ENCODE measurements at places on chromosomes 5 and 9.

- DNase-seq = peak; percentile 85
Measured at GRCh38 chr5:135462304-135462703, 10.2 kb upstream of the TIFAB start.

DNA sequence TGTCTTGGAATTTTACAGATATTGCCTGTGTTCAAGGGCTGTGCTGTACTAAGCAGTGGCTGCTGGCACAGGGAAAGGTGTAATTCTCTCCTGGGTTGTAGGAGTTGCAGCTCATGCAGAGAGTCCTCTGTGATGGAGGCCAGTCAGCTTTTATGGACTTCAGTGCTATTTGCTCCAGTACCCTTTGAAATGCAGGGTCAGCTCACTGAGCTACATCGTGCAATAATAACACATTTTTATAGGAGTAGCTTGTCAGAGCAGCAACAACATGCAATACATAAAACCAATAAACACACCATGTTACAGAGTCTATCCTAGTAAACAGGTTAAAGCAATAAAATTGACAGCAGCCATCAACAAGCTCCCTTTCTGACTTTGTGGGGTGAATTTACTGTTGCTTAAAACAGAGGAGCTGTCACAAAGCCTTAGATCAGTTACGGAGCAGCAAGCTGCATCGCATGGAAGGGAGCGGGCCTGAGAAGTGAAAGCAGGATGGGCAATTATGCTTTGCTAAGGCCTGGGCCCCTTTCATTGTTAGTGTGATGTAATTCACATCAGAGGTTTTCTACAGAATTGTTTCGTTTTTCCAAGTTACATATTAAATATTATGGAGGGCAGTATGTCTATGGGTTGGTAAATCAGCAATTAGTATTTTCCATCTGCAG is 16.8 kb downstream of the CD180 start:
- no peak for DNase-seq

DNA sequence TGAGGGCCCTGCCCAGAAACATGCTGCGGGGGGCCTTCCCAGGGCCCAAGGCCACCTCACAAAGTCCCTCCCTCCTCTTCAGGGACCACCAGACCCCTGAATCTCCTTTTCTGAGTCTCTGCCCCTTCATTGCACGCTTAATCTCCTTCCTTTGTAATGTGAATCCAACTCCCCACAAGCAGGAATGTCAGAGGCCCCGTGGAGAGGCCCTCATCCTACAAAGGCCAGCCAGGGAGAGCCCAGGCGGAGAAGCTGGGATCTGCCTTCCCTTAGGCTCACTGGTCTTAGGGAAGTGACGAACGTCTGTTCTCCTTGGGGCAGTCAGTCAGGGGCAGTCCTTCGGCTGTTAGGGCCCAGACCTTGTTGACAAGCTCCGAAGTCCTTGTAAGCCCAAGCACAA is 2.3 kb downstream of the SMIM33 start:
- DNase-seq = no peak

DNA sequence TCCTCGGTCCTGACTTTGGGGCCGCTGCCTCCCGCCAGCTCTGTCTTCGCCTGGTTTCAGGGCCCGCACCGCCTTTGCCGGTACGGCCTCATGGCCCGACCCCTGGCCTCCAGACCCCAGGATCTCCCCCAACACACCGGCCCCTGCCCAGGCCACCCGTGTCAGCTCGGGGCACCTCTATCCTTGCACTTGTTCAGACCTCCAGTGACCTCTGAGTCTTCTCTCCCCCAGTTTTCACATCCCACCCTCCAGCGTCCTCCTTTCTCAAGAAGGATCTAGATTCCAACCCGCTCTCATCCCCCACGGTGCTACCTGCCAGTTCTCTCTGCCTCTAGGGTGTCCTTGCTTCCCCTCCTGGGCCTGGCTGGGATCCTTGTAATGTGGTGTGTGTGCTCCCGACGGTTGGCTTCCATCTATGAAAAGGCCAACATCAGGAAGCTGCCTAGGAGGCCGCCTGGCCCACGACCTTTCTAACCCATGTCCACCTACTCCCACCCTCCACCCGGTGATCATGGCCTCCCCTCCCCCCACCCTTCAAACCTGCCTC is 61.1 kb downstream of the SPATA31C2 start:
- DNase-seq = no peak

- no peak for DNase-seq
Measured at GRCh38 chr5:151432210-151432609, 15.2 kb upstream of the SLC36A1 start.

- DNase-seq = no peak
Measured at GRCh38 chr5:133478199-133478985, 133.9 kb downstream of the FSTL4 start.

DNA sequence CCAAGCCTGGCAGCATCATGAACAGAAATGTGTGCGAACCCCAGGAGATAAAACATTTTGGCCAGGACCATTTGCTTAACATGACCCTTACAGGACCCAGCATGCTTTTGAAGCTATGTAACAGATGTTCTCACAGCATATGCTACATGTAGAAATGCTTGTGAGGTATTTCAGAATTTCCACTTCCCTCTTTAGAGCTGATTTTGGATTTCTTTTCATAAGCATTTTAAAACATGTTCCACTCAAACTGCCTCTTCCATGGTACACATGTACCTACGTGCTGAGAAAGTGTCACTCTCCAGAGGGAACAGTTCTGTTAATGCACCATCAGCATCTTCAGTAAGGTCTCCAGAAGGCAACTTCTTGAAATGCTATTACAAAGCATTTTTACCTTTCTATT is 15.7 kb upstream of the TSSK1B start:
- no peak for DNase-seq

- DNase-seq = no peak
Measured at GRCh38 chr9:91536211-91536691, 112.6 kb upstream of the NFIL3 start.

DNA sequence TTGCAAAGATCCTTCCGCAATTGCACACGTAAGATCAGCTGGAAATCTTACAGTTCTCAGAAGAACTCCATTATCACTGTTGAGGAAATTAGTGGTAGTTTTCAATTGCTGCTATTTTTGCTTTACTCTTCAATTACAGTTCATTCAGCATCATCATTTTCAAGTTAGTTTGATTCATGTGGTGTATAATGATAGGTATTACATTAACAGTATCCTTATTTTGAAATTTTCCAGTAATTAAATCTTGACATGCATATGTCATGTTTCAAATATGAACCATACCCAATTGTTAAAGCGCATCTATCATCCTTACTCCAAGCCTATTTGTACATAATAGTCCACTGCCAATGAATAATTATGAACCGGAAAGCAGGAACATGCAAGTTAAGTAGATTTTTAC is 60.3 kb downstream of the NR6A1 start:
- no peak for DNase-seq

GRCh38 chr5:68129364-68129763 is 86.2 kb upstream of the PIK3R1 start:
- DNase-seq = no peak

GRCh38 chr5:135266975-135267374 is 132.1 kb downstream of the MACROH2A1 start:
- DNase-seq = no peak

GRCh38 chr9:71680189-71680980 is 87.9 kb downstream of the CEMIP2 start:
- DNase-seq = no peak

GRCh38 chr9:38227656-38228055 is 158.6 kb upstream of the SHB start:
- no peak for DNase-seq

DNA sequence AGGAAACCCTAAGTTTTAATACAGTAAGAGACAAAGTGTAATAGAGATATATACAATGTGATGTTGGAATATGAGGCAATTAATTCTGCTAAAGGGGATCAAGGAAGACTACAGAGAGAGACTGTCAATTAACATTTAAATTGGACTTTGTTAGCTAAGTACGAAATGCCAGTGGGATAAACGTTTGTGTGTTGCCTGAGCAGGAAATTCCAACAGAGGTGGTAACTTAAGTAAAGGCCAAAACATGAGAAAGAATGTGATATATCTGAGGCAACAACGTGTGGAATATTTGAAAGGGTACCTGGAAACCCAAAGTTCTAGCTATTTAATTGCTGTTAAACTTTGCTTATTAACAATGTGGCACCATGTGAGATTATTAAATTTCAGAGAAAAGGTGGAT is 1666.9 kb upstream of the WWC1 start:
- DNase-seq = no peak

- no peak for DNase-seq
Measured at GRCh38 chr5:171395042-171395441, 7.4 kb downstream of the NPM1 start.

GRCh38 chr9:8457055-8457454 is 657.5 kb upstream of the DMAC1 start:
- no peak for DNase-seq

Data from germinal center (tissue), 1 donor.